ENCODE measurements at places on chromosomes 5 and 9.

DNA sequence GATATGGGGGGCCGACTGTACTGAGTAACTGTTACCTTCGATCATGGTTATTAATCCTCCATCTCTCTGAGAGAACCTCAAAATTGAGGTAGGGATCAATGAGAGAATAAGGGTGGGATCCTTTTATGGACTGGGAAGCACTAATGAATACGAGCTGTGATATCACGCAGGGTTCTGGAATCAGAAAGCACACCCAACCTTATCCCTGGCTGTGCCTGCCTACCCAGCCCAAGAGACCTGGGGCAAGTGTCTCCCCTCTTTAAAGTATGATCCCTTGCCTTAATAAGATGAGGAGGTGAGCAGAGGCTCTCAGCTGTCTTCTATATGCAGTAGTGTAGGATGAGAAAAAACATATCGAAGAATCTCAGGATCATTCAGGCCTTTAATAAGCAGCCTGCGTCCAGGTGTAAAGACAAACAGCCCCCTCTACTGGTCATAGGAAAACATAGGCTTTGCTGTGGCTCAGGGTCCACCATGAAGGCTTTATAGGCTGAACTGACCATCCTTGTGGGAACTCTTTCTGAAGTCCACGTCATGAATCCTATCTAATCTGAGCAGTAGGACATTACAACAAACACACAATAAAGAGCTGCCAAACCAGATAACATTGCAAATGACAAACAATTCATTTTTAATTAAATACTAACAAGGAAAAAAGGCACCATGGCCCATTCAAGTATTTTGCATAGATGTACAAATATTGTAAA lies 16.8 kb downstream of the NIPAL4 start:
- no peak for DNase-seq

GRCh38 chr5:38634568-38635369 lies 78.3 kb upstream of the LIFR start:
- no peak for DNase-seq

GRCh38 chr9:128286440-128286839 lies 10.4 kb downstream of the SWI5 start:
- no peak for DNase-seq

DNA sequence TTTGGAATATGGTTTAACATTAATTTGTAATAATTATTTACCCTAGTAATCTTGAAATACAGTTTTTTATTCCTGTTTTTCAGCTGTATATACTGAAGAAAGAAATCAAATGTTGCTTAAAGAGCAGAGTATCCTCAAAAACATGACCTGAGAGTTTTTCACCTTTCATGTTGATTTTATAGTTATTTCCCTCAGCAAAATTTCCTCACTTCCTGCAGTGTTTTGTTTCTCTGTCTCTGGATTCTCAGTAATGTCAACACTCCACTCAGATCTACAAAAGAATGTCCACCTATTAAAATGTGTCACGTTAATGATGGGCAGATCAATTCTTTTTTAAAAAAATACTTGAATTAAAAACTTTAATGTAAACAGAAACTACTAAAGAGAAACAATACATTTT lies 398.3 kb downstream of the ANXA1 start:
- DNase-seq = no peak

DNA sequence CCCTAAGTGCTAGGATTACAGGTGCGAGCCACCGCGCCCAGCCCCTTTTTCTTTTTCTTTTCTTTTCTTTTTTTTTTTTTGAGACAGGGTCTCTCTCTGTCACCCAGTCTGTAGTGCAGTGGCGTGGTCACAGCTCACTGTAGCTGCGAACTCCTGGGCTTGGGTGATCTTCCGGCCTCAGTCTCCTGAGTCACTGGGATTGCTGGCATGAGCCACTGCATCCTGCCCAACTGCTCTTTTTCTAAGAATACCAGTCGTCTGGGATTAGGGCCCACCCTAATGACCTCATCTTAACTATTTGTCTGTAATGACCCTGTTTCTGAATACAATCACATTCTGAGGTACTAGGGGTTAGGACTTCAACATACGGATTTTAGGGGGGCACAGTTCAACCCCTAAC lies 34.1 kb upstream of the NANS start:
- DNase-seq = no peak

DNA sequence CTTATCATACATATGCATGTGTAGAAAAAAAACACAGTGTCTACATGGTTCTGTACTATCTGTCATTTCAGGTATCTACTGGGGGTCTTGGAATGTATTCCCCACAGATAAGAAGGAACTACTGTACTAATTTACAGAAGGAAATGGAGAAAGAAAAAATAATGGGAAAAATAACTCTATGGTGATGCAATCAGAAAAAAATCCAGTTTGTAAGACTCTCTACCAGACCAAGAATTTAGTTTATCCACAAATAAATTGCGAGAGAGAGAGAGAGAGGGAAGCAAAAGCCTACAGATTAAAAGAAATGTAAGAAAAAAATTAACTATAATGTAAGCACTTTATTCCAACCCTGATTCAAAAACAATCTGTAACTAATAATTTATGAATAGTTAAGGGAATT lies 708.6 kb upstream of the ZNF608 start:
- DNase-seq = no peak

GRCh38 chr5:150159741-150160179 lies 4.1 kb upstream of the PDGFRB start:
- DNase-seq = no peak

DNA sequence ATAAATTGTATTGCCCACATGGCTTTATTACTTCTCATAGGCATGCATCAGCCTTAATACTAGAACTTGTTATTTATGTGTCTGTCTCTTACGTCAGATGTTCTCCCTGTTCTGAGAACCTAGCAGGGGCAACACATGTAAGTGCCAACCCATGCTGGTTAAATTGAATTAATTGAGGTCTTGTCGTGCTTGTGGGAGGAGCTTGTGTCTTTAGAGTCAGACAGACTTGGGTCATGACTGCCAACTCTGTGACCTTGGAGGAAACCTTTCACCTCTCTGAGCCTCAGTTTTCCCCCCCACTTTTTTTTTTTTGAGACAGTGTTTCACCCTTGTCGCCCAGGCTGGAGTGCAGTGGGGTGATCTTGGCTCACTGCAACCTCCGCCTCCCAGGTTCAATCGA lies 2.2 kb upstream of the MEGF9 start:
- DNase-seq = no peak

- no peak for DNase-seq
Measured at GRCh38 chr9:130254747-130255630, 10.6 kb upstream of the HMCN2 start.

GRCh38 chr5:134935711-134936602 lies 31.0 kb downstream of the PCBD2 start:
- no peak for DNase-seq

DNA sequence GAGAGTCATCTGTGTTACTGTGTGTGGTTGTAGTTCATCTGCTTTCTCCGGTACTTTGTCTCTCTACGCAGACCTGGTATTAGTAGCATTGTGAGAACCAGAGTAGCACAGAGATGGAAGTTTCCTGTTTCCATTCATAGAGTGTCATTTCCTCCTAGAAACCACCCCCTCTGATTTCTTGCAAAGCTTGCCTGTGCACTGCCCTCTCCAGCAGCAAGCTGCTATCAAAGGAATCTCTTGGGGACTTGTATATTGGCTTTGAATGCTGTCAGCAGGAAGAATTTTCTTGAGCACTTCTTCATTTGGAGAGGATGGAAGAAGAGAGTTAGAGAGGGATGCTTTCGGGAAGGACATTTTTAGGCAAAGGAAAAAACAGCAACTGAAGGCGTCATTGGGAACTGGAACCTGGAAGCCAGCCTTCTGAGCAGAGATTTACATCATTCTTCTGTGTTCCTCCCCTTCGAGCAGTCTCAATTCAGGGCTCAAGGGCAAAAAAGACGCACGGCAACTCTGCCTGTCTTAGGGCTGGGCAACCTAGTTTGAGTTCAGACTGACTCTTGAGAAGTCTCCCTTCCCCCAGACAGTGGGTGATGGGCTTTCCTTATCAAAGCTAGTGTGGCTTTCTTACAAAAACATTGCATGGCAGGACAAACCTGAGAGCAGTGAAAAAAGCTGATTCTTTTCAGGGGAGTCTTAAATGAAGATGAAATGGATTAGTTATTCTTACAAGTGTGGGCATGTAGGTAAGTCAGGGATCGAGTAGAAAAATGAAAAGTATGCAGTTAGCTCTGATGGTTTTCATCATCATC lies 226.3 kb downstream of the AOPEP start:
- DNase-seq = no peak

- no peak for DNase-seq
Measured at GRCh38 chr9:134335486-134336220, 9.4 kb downstream of the RXRA start.

DNA sequence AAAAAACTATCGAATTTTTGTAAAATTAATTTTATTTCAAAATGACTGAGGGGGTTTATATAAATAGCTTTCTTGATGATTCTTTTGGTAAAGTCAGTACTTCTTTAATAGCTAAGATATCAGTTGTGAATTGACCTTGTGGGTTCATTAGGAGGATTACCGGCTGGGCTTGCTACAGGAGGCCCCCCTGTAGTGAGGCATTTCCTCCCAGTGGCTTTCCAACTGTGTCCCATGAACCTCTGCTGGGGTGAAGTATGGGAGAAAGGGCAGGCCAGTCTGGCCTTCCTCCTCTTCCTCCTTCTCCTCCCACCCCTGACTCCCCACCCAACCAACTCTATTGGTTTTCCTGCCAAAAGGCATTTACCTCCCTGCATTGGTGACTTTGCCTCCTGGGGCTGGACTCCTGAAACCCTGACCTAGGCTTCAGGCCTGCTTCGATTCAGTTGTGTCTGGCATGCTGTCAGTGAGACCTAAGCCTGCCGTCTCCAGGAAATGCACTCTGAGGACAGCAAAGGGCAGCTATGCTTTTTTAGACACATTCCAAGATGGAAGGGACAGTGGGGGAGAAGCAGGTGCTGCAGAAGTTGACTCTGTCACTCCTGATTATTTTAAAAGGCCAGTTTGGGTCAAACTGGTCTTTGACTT lies 144.8 kb downstream of the HSPA4 start:
- DNase-seq = no peak

- no peak for DNase-seq
Measured at GRCh38 chr5:73104326-73104725, 16.0 kb upstream of the TMEM171 start.

GRCh38 chr5:129447968-129448367 lies 12.1 kb upstream of the ADAMTS19 start:
- no peak for DNase-seq

GRCh38 chr5:134370311-134370870 lies 978 bp upstream of the UBE2B start:
- DNase-seq = no peak

GRCh38 chr9:129987047-129987446 lies 55.9 kb downstream of the FNBP1 start:
- DNase-seq = no peak

DNA sequence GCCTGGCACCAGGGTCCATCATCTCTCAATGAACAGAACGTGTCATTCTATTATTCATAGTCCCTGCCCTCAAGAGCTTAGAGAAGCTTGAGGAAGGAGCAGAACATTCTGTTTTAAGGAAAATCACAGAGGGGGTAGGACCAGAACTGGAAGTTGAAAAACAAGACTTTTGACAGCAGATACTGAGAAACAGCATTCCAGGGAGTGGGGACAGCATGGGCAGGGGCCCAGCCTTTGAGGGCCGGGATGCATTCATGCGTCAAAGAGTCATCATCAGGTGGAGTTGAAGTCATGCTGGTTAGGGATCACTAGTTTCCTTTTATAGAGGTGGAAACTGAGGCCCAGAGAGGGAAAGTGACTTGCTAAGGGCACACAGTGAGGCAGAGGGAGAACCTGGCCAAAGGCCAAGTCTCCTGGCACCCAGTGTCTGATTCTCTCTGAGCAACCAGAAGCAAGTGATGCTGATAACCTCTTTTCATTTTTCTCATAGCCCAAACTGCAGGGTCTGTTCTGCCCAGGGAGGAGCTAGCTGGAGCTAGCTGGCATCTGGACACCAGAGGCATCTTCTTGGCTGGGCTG lies 41.5 kb upstream of the STXBP1 start:
- DNase-seq = no peak

- DNase-seq = no peak
Measured at GRCh38 chr5:86644843-86645242, 27.1 kb downstream of the COX7C start.

DNA sequence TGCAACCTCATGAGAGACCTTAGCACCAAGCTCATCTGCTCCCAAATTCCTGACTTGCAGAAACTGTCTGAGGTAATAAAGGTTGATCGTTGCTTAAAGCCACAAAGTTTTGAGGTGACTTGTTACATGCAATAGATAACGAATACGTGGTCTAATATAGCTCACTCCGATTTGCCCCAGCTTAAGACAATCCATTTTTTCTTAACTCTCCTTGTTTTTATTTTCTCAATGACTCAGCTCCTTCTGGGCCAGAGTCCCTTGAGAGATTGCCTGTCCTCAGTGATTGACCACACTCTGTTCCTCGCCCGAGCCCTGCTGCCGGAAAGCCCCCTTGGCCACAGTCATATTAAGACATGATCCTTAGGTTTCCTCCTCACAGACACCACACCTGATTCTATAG lies 63.7 kb upstream of the FANCC start:
- no peak for DNase-seq

GRCh38 chr9:133634081-133634691 lies 2.0 kb upstream of the DBH start:
- DNase-seq = no peak

DNA sequence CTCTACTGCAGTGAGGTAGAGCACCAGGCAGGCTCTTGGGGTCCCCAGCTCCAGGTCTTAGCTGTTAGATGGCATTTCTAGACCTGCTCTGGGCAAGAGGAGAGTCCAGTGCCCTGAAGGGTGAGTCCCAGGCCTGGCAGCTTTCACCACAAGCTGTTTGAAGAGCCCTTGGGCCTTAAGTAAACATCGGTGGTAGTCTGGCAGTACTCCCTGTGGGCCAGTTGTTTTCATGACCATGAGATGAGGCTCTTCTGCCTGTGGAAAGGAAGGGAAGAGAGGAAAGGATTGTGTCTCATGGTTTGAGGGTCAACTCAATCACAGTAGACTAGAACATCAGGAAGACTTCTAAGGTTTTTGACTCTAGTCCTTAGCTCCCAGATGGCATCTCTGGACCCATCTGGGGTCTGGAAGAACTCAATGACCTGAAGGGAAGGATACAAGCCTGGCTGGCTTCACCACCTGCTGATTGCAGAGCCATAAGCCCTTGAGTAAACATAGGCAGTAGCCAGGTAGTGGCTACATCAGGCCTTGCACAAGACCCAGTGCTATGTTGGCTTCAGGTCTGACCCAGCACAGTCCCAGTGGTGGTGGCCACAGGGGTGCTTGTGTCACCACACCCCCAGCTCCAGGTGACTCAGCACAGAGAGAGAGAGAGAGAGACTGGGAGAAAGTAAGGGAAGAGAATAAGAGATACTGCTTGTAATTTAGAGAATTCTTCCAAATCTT lies 114.3 kb upstream of the PCSK5 start:
- no peak for DNase-seq

DNA sequence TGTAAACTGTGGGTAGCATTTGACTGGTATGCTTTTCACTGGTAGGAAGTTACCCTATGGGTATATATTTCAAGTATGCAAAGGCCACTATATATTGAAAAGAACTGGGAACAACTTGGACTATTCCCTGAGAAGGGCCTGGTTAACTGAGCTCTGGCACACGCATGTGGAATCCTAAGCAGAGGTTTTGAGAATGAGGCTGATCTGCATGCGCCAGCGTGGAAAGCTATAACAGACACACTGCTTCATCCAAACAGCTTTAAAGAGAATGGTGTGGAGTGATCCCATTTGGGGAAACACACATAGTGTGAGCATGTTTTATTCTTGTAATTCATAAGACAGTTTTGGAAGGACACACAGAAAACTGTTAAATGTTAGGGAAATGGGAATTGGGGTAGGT lies 8.4 kb downstream of the NSG2 start:
- no peak for DNase-seq

All from SIG-M5 (cell line).